ENCODE measurements at places on chromosomes 2 and 18. TPM values are rescaled to one million over a fixed set of nuclear protein-coding genes. Genes with fewer than 3 reads are reported as not detected.

MC2R gene
- not detected for total RNA-seq

RNF149 gene
- total RNA-seq = 53.5 TPM

MCM6 gene
- 12.6 TPM for total RNA-seq

LIPG gene
- total RNA-seq = 0.86 TPM

RTP5 gene
- not detected for total RNA-seq

TMEM185B gene
- total RNA-seq = 36.3 TPM

TEKT4 gene
- total RNA-seq = not detected

LYPD6B gene
- total RNA-seq = 3.0 TPM

SERPINB10 gene
- total RNA-seq = not detected

NAGK gene
- total RNA-seq = 50.6 TPM

REEP1 gene
- under 0.01 TPM for total RNA-seq

MALL gene
- total RNA-seq = 2.2 TPM

DHRS9 gene
- total RNA-seq = not detected

EPHA4 gene
- 17.3 TPM for total RNA-seq

UGT1A5 gene
- not detected for total RNA-seq

WNT6 gene
- not detected for total RNA-seq

Data from fibroblast of villous mesenchyme (primary cell).